Bronchial epithelial cell (primary cell): ENCODE measurements at places on chromosomes 3 and 15. TPM values are rescaled to one million over a fixed set of nuclear protein-coding genes. Genes with fewer than 3 reads are reported as not detected.

RAB6B gene
- total RNA-seq, result under 0.01 and 0.13 TPM in 2 replicates

NR2E3 gene
- total RNA-seq, result 0.26 TPM in 1 of 2 replicates, not detected in the other

TMEM39A gene
- 43.7 and 51.3 TPM in 2 replicates for total RNA-seq

SUSD5 gene
- total RNA-seq, result not detected in 2 replicates

GRCh38 chr15:80247320-80247719 lies 4.7 kb downstream of the CTXND1 start:
- no peak for DNase-seq

DNA sequence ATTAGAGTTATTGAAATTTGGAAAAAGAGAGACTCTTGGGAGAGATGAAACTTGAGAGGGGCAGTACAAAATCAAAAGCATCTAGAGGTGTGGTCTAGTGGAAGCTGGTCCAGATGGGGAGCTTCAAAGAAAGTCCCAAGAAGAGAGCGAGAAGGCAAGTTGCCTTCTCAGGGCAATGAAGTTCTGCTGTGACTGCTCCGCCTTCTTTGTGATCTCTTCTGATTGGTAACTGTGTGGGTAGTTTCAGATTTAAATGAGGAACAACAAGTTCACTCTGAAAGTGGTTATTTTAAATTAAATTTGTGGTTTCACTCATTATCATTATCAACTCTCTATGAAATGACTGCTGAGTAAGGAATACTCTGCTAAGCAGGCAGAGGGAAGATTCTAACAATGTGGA lies 233.3 kb downstream of the NLGN1 start:
- DNase-seq, result no peak

DNA sequence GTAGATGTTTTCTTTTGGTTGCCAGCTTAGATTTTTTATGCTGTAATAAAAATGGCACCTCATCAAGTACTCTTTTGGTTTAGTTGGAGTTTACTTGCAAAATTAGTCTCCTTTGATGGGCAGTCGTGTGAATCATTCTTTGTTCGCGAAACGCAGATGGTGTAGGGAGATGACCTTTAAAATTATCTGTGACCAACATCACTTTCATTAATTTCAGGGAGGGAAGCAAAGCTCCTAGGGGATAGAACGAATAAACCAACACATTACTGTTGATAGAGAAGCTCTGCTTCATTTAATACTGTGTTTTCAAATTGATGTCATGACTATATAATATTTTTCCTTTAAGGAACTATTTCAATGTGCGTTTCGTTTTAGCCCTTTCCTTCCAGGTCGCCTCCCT lies 67.4 kb downstream of the USP13 start:
- no peak for DNase-seq

DNA sequence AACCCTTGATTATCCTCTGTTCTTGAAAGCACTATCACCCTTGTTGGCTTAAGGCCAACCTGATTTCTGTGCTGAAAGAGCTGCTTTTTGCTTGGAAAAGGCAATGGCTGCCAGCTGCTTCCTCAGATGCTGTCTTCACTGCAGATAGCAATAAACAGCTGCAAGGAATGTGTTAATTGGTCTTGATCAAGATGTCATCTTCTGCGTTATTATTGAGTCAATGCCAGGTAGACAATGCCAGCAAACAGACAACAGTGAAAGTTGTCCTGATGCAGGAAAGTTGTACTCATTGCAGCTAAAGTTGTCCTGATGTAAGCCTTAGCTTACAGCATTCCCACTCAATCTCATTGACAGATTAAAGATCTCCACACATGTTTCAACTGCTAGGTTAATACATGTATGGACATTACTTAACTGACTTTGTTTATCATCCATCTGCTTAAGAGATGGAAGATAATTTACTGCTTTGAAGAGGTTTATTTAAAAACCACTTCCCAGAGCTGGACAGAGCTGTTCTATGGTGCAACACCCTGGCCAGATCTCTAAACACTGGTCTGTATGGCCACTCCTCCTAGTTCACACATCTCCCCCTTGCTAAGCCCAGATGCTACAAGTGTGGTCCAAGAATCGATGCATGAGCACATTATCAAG lies 251.0 kb upstream of the MCTP2 start:
- no peak for DNase-seq

- peak; percentile 87 for DNase-seq
Measured at GRCh38 chr3:102447272-102447671, 12.5 kb downstream of the ZPLD1 start.

DNA sequence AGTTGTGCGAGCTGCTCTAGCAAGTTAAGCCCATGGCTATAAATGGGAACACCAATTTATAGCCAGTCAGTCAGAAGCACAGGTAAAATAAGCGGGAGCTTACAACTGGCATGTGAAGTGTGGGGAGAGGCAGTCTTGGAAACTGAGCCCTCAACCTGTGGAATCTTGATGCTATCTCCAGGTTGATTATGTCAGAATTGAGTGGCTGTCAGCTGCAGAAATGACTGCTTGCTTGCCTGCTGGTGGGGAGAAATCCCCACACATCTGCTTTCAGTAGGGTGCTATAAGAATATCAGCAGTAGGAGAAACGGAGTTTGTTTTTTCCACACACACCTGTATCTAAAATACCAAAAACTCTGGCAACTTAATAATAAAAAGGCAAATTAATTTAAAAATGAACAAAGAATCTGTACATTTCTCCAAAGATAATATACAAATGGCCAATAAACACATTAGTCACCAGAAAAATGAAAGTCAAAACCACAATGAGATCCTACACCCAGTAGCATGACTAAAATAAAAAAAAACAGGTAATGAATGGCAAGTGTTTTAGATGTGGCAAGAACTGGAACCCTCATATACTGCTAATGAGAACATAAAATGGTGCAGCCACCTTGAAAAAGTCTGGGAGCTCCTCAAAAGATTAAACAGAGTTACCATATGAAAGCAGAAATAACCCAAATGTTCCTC lies 26.0 kb upstream of the MAP4 start:
- DNase-seq, result peak; percentile 27

DNA sequence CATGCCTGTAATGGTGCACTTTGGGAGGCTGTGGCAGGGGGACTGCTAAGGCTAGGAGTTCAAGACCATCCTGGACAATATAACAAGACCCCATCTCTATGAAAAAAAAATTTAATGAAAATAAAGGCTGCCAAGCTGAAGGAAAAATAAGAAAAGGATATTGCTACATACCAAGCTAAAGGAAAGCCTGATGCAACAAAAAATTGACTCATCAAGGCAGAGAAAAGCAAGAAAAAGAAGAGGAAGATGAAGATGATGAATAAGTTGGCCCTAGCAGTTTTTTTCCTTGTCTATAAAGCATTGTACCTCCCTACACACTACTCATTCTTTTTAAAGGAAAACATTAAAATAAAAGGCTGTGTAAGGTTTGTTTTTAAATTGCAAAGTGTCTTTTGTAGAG lies 441.9 kb upstream of the MDFIC2 start:
- peak; percentile 53 for DNase-seq

DNA sequence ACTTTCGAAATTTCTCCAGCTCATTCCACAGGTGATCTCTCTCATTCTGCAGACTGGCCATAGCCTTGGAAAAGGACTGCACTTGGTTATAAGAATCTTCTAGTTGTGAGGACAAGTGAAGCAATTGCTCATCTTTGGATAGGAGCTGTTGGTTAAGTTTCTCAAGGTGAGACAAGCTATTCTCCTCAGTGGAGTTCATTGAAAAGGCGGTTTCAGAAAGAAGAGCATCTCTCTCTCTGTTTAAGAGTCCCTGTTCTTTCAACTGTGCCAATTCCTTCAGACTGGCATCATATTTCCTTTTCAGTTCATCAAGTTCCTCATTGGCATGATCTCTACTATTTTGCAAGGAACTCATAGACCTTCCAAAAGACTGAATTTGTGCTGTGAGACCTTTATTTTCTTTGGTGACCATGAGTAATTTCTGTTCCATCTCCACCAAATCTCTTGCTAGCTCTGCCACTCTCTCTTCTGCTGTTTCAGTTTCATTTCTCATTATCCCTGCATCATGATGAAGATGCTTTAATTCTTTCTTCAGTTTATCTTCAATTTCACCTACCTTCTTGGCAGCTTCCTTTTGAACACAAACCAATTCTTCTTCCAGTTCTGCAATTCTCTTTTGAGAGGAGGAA lies 30.2 kb upstream of the HCLS1 start:
- DNase-seq, result no peak

GRCh38 chr3:179765396-179765795 lies 112.6 kb downstream of the USP13 start:
- no peak for DNase-seq

- peak; percentile 10 for DNase-seq
Measured at GRCh38 chr3:69712933-69713332, 26.3 kb upstream of the MITF start.

GRCh38 chr15:67241132-67241855 lies 13.2 kb downstream of the AAGAB start:
- DNase-seq, result no peak

- no peak for DNase-seq
Measured at GRCh38 chr3:52315977-52316764, at the start of gene DNAH1. DNAH1 (plus strand) TSS chr3:52316319; CDS start chr3:52322443, 6,124 bp downstream.

DNA sequence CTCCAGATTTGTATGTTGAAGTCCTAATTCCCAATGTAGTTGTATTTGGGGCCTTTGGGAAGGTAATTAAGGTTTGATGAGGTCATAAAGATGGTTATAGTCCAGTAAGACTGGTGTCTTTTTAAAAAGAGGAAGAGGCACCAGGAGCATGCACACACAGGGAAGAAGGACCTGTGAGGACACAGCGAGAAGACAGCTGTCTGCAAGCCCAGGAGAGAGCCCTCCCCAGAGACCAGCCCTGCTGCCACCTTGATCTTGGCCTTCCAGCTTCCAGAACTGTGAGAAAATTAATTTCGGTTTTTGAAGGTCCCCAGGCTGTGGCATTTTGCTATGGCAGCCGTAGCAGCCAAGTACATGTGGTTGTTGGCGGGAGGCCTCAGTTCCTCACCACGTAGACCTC lies 32.8 kb upstream of the TSEN2 start:
- no peak for DNase-seq

DNA sequence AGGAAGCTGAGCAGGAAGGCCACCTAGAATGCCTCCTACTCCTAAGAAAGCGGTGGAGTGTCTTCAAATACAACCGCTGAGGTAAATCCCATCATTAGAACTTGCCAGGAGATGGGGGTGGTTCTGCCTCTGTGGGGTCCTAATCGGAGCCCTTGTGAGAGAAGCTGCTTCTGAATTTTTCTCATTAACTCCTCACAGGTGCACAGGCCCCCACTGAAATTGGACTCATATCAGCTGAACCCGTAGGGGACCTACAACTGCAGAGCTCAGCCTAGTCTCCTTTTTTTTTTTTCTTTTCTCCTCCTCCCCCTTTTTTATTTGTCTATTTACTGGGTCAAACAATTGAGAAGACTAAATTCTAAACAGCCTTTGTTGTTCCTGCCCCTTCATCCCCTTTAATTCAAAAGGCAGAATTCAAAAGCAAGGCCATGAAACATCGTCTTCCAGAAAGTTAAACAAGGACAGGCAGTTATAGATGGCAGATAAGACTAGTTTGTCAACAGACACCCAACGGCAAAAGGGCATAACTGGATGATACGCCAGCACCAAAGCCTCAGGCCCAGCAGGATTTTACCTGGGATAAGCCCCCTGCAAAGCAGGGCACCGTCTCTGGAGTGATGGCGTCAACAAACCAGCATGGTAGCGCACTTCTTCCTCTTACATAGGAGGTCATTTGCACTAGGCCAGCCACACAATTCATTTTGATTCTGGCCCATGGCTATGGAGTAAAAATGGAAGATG lies 213.7 kb upstream of the HES1 start:
- DNase-seq, result no peak
